ENCODE measurements at places on chromosomes 5 and 9. TPM values are rescaled to one million over a fixed set of nuclear protein-coding genes. Genes with fewer than 3 reads are reported as not detected.

DNA sequence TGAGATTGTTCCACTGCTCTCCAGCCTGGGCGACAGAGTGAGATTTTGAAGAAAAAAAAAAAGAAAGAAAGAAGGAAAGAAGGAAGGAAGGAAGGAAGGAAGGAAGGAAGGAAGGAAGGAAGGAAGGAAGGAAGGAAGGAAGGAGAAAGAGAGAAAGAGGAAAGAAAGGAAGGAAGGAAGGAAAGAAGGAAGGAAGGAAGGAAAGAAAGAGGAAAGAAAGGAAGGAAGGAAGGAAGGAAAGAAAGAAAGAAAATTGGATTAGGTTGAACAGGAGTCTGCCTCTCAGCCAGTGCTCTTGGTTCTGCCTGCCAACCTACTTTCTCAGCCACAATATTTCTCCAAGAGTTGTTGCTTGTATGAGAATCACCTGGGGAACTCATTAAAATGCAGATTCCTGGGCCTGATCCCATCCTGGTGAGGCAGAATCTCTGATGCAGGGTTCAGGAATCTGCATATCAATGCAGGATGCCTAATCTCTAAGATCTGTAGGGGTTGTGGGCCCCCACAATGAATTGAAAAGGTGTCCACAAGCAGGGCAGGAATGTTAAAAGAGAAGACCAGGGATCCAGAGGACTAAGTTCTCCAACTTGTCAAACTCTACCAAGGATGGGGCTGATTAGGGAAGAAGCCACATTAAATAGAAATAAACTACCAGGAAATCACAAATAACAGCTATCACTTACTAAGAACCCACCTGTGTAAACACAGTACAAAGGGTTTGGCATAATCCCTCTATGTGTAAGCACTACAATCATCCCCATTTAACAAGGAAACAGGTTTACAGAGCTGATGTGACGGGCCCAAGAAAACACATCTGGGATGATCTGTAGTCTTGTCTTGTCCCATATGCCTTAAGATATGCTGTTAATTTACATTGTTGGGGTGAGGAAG is 23.4 kb upstream of the GALNT10 start:
- DNase-seq: no peak

- DNase-seq: no peak
Measured at GRCh38 chr9:34087370-34087769, 38.7 kb upstream of the UBAP2 start.

GRCh38 chr5:157214861-157215513 is 34.3 kb downstream of the ITK start:
- no peak for DNase-seq

- no peak for DNase-seq
Measured at GRCh38 chr9:15843931-15844330, 291.1 kb downstream of the CCDC171 start.

DNA sequence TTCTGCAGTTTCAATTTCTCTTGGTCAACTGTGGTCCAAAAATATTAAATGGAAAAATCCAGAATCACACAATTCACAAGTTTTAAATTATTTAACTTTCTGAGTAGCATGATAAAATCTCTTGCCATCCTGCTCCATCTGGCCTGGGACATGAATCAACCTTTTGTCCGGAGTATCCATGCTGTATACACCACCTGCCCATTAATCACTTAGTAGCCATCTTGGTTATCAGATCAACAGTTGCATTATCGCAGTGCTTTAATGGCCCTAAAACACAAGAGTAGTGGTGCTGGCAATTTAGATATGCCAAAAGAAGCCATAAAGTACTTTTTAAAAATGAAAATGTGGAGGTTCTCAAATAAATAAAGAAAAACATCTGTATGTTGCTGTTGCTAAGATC is 25.3 kb downstream of the EFCAB9 start:
- DNase-seq: no peak

- DNase-seq: no peak
Measured at GRCh38 chr5:65030056-65030455, 261.3 kb downstream of the CWC27 start.

DNA sequence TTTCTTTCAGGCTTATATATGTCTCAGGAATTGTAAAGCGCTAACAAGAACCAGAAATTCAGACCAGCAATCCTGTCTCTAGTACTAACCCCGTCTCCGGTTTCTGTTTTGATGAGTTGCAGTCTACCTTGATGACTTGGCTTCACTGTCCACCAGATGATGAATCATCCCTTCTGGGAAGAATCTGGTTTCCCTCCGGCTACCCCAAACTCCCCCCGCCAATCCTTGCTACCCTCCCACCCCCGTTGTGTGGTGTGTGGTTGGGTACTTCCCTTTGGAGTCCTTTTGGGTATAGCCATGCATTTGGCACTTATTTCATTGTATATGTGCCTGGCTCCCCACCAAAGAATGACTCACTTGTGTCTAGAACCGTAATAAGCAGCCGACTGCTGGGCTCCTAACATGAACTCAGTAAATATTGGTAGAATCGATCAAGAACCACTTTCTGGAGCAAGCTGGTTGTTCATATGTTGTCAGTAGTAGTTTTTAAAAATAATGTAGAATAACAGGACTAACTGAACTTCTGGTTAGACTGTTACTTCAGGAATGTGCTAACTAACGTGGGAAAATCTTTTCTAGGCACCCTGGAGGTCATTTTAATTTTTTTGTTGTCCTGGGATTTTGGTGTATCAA is 8.3 kb upstream of the TGFBI start:
- DNase-seq: peak; percentile 58

DNA sequence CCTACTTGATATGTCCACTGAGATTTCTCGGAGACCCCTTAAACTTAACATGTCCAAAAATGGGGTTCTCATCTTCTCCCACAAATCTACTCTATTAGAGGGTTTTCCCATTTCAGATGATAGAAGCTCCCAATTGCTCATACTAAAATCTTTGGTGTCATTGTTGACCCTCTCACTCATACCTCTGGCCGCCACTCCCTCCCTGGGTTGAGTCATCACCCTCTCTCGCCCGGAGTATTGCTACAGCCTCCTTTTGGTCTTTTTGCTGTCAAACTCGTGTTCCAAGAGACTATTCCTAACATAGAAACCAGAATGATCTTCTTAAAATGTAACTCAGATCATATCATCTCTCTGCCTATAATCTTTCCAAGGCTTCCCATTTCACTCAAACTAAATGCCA is 91.0 kb upstream of the GNAQ start:
- no peak for DNase-seq

- DNase-seq: no peak
Measured at GRCh38 chr5:74177961-74178360, 462.6 kb downstream of the ENC1 start.

DNA sequence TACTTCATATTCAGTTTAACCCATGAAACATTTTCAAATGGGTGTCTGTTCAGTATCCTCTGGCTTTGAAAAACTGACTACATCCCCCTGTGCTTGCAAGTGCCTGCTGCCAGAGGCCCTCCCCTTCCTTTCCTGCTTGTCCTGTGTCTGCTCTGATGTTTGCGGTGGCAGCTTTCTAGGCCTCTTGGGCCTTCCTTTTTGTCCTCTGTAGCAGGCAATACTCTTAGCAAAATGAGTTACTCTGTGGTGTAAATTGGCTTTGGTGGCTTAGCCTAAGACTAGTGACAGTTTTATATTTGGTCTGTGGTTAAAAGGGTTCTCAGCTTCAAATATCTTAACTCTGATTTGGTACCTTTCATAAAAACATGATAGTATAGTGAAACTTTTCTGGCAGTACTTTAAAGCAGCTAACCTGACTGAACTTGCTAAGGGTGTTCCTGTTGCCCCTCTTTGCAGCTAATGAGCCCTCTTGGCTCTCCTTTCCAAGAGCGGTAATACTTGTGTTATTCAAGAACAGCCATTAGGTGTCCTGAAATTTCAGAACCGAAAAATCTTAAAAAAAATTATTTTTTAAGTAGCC is 76.6 kb downstream of the GOLM1 start:
- DNase-seq: no peak

- DNase-seq: peak; percentile 75
Measured at GRCh38 chr5:35436400-35437057, 181.1 kb upstream of the SPEF2 start.

GRCh38 chr5:154117930-154118329 is 72.6 kb upstream of the GALNT10 start:
- no peak for DNase-seq

GRCh38 chr5:5306696-5307095 is 115.8 kb upstream of the ICE1 start:
- DNase-seq: no peak

GRCh38 chr9:127763918-127764384 is 14.5 kb downstream of the SH2D3C start:
- peak; percentile 68 for DNase-seq

The PTPN3 gene
- total RNA-seq: 13.4 TPM

The RANBP3L gene
- total RNA-seq: not detected

The DOCK2 gene
- 12.9 TPM for total RNA-seq

The FAM169A gene
- total RNA-seq: not detected

The FIBCD1 gene
- not detected for total RNA-seq

The MEGF10 gene
- not detected for total RNA-seq
